ENCODE measurements at places on chromosomes 1 and 21. TPM values are rescaled to one million over a fixed set of nuclear protein-coding genes. Genes with fewer than 3 reads are reported as not detected.

DNA sequence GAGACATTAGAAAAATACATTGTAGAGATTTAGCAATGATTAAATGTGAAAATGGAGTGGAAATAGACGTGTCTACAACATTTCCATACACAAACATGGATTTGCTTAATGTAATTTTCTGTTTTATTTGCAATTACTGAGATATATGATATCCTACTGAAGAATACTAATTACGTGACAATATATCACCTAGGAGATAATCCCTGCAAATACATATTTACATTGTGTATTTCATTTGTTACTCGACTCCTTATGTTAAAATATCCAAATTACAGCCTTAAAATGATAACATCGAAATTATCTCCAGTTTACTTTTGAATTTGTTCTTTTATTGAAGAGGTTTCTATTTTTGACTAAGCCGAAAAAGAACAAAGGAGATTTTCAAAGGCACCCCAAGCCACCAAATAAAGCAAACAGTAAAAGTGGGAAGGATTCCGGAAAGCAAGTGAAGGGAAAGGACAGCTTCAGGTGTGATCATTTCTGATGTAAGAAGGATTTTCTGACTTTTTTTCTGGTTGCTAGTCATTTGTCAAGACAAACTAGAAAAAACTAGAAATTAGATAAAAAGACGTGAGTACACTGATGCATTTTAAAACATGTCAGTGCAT lies 7.9 kb downstream of the LHX4 start:
- DNase-seq = no peak

- DNase-seq = peak; percentile 54
Measured at GRCh38 chr1:31760471-31761470, 3.4 kb downstream of the ADGRB2 start.

DNA sequence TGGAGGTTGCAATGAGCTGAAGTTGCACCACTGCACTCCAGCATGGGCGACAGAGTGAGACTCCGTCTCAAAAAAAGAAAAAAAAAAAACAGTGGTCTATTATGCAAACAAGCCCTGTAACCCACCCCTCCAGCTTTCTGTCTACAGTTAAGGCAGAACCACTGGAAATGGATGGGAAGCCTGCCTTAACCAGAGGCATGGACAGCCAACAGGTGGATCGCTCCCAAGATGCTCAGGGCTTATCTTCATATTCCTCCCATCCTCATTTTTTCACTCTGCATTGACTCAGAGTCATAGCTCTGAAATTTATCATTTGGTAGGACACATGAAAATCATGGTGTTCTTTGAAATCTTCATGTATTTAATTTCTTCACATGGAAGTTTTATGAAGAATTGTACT lies 8.7 kb downstream of the MTFR1L start:
- no peak for DNase-seq

GRCh38 chr21:37207441-37208009 lies 59.6 kb downstream of the VPS26C start:
- no peak for DNase-seq

- DNase-seq = no peak
Measured at GRCh38 chr21:25582888-25583287, 24.4 kb downstream of the MRPL39 start.

- no peak for DNase-seq
Measured at GRCh38 chr21:41817877-41818855, 51.3 kb upstream of the RIPK4 start.

DNA sequence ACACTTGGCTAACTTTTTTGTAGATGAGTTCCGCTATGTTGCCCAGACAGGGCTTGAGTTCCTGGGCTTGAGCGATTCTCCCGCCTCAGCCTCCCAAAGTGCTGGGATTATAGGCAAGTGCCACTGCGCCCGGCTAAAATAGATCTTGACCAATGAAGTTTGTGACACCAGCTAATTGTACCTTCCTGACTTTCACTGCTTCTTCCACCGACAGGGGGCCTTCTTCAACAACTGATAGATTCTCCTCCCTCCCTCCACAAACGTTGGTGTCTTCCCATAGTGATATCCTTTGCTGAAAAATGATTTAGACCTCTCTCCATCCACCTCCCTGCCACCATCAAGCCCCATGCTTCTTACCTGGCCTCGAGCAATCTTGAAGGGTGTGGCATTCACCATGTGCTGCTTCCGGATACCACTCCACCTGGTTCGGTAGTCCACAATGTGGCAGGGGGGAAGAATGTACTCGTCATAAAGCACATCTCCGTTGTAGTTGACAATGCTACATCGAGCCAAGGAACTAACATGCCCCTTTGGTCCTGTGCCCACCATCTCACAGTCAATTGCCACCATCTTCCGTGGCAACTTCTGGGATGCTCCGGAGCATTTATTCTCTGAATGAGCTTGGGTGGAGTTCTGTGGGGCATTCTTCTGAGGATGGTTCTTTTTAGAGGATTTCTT lies 1.6 kb upstream of the METTL25B start:
- DNase-seq = no peak

- DNase-seq = no peak
Measured at GRCh38 chr1:157144509-157144908, 6.3 kb upstream of the ETV3 start.

DNA sequence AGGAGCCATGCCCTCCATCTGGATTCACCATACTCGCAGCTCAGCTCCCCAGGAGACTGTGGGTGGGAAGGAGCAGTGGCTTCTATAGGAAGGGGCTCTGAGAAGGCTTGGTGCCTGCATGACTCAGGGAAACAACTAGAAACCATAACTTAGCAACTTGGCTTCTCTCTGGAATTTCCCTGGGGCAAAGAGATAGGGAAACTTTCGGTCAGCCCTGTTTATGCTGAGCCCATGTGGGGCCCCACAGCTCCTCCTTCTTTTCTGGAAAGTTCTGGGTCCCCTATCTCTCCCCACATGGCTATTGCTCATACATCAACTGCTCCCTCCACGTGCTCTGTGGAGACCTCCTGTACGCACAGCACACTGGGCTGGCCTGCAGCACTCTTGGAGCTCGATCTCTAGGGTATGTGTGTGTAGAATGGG lies 39.3 kb downstream of the PLEKHA6 start:
- DNase-seq = no peak

DNA sequence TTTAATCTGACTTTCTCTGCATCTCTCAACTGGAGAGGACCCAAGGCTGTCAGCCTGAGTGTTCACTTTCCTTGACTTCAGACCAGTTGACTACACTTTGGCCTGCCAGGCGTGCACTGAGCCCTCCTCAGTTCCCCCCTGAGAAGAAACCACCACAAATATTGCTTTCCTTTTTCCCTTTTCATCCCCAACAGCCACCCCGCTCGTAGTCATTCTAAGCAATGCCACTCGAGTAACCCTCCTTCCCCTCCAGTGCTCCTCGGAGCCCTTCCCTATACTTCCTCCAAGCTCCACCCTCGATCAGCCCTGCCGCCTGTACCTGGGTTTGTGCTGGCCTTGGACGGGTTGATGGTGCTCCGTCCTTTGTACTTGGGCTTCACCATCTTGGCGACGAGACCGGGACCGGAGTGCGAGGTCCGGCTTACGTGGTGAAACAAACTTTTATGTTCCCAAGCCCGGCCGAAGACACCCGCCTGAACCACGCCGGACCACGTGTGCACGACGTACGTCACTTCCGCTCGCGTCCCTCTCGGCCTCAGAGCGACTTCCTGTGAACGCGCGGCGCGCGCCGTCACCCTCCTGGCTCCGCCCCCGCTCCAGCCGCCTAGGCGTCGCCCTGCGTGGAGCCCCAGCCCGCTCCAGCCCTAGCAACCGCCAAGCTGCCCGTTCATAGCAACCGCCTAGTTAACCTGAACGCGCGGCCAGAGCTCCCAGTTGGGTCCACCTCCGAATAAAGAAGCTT lies at the start of gene GNL2:
TSS of gene GNL2 (minus strand) at position 498 of the 742 bp plus-strand sequence. CDS start at position 383, 115 bp downstream.
- DNase-seq = peak; percentile 97

DNA sequence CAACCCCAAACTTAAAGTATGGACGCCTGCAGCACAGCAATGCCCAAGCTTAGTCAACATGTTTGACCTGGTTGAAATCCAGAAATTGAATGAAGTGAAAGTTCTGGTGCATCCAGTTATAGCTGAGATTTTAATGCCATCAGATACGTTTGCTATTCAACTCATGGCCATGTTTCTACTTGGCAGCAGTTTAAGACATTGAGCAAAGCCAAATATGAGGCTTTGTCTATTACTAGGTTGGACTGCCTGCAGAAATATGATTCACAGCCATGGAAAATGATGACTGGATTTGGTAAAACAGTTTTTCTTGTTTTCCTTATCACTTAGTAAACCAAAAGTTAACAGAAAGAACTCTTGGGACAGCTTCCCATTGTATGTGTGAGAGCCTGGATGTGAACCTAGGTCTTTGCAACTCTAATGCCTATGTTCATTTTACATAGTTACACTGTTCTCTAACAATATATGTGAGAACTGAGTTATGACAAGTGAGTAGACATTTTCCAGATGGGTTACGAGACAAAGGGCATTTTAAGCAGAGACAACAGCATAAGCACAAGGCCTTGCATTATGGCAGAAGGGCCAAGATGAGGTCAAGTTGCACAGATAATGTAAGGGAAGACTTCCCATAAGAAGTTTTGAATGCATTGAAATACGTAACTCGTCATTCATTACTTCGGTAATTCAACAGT lies 32.4 kb upstream of the MYSM1 start:
- no peak for DNase-seq

- no peak for DNase-seq
Measured at GRCh38 chr1:205067031-205067430, 17.2 kb downstream of the TMEM81 start.

- no peak for DNase-seq
Measured at GRCh38 chr1:22319608-22320007, 132.0 kb upstream of the ZBTB40 start.

DNA sequence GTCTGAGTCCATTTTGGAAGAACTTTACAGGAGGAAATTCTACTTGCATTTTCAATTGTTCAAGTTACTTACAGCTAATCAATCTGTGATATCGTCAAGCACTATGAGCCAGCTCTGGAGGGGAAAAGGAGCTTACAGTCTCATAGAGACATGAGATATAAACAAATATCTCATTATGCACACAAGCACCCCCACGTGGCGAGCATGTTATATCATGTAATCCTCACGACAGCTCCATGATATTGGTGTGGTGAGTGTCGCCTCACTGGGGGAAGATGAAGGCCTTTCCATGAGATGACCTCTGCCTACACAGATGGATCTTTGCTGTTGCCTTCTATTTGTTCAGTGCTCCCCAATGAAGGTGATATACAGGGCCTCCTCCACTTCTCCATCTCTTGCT lies 34.6 kb downstream of the TNR start:
- DNase-seq = no peak

GRCh38 chr1:211606332-211606913 lies 27.5 kb upstream of the SLC30A1 start:
- no peak for DNase-seq

DNA sequence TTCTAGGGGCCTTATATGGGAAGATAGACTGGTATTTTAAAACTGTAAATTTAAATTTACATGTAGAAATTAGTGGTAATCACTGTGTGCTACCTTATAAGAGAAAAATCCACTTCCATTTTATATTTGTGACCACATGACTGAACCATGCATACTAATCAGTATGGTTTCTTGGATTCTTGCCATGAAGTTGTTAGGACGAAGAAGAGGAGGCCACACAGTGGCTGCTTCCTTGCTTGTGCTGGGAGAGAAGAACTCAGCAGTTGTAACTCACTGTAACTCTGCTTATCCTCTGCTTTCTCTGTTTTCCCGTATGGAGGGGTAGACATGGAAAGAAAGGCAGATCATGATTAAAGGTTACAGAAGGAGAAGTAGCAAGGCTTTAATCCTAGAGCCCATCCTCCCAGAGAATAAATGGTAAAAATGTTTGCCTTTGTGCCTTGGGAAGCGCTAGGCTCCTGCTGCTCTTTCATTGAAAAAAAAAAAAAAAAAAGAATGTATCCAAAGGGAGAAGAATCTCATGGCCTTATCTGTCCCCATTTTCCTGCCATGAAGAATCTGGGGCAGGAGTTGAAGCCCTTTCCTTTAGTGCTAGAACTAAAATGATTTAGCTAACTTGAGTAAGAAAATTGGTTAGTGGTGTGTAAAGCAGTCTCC lies 32.4 kb downstream of the KCTD3 start:
- no peak for DNase-seq

GRCh38 chr1:168623003-168623828 lies 46.8 kb downstream of the XCL1 start:
- no peak for DNase-seq

DNA sequence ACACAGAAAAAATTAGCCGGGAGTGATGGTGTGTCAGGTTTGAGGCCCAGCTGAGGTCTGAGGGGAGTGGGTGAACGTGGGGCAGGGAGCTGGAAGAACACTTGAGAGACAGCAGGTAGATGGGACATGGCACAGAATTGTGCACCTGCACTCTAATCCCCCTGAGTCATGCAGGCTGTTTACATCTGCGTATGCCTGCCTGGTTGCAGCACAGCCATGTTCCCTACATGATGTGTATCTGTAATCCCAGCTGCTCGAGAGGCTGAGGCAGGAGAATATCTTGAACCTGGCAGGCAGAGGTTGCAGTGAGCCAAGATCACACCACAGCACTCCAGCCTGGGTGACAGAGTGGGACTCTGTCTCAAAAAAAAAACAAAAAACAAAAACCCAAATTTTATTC lies 44.8 kb downstream of the ATP5PO start:
- no peak for DNase-seq

GRCh38 chr1:2529784-2530512 lies at the start of gene HES5:
Gene HES5 (minus strand): TSS chr1:2530263. CDS start chr1:2530164, 99 bp downstream.
- peak; percentile 43 for DNase-seq

DNA sequence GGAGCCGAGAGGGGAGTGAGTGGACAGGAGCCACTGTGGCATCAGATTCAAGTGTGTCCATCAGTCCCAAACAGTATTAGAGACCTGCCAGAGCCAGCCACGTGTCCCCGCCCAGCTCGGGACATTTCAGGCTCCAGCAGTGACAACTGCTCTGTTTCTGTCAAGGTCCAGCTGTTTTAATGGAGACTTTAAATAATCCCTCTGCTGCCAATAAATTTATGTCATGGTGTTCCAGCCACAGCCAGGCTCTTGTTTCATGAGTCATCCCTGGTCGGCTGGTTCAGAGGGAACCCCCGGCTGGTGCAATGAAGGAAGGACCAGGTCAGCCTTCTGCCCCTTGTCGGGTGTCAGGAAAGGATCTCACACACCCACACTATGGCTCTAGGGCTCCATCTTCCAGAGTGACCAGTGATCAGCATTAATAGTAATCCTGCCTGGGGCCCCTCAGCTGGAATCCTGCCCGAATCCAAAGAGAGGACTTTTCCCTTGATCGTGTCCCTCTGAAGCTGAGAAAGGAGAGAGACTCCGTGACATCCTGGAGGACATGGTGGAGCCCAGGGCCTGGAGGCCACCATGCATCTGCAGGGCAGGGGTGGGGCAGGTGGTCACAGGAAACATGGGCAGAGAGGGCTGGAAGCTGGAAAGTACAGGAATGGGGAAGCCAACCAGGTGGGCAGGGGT lies 197.3 kb downstream of the MATN1 start:
- peak; percentile 35 for DNase-seq

The C1orf52 gene
- total RNA-seq = 21.3 TPM

The BATF3 gene
- 0.28 TPM for total RNA-seq

The GBP5 gene
- total RNA-seq = 1.0 TPM

The LEPR gene
- total RNA-seq = 11.5 TPM

The SPRR2E gene
- not detected for total RNA-seq

The C8A gene
- not detected for total RNA-seq

The ATP5PO gene
- total RNA-seq = 848 TPM
